Large intestine (tissue), 12 donors: ENCODE measurements at places on chromosomes 1 and 21. TPM values are rescaled to one million over a fixed set of nuclear protein-coding genes. Genes with fewer than 3 reads are reported as not detected.

DNA sequence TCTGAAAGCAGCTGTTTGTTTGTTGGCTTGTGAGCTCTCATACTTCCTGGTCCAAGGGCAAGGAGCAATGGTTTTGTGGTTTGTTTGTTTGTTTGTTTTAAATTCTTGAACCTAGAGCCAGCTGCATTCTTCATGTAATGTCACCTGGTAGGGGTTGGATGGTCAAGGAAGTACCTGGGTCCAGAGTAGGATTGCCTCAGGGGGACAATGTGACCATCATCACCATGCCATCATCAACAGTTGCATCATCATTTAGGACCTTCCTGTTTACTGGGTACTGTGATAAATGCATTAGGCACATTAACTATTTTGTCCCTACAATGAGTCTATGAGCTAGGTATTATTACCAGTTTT lies 14.7 kb upstream of the MYOG start:
- no peaks in the 10 kb centered on the region for H3K4me1 ChIP-seq
- no peak overlapping the region for H3K27ac ChIP-seq
- H3K27me3 ChIP-seq: peaks cover 4% of the 10 kb centered on the region
- no peak overlapping the region for H3K4me3 ChIP-seq

- no peaks in the 10 kb centered on the region for H3K27me3 ChIP-seq
- H3K36me3 ChIP-seq: no peaks in the 10 kb centered on the region
- no peak overlapping the region for H3K4me3 ChIP-seq
- DNase-seq: no peak
These were observed 91.5 kb downstream of the UROD start for GRCh38 chr1:45103534-45103933.

DNA sequence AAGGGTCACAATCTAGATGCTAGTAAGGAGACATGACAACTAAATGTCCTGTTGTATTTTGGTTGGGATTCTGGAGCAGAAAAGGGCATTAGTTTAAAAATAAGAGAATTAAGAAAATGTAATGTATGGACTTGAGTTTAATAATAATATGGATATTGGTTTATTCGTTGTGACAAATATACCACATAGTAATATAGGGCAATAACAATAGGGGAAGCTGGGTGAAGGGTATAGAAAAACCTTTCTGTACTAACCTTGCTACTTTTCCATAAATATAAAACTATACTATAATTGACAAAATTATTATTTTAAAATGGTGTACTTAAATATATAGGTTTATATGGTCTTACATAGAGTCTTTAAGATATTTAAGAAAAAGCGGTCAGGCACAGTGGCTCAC lies 558.9 kb downstream of the PTPRC start:
- H3K4me1 ChIP-seq: no peaks in the 10 kb centered on the region
- H3K36me3 ChIP-seq: no peaks in the 10 kb centered on the region
- DNase-seq: no peak
- no peak overlapping the region for H3K4me3 ChIP-seq
- no peak overlapping the region for H3K27ac ChIP-seq

Gene DYRK3
- polyA plus RNA-seq: 4.3 TPM

DNA sequence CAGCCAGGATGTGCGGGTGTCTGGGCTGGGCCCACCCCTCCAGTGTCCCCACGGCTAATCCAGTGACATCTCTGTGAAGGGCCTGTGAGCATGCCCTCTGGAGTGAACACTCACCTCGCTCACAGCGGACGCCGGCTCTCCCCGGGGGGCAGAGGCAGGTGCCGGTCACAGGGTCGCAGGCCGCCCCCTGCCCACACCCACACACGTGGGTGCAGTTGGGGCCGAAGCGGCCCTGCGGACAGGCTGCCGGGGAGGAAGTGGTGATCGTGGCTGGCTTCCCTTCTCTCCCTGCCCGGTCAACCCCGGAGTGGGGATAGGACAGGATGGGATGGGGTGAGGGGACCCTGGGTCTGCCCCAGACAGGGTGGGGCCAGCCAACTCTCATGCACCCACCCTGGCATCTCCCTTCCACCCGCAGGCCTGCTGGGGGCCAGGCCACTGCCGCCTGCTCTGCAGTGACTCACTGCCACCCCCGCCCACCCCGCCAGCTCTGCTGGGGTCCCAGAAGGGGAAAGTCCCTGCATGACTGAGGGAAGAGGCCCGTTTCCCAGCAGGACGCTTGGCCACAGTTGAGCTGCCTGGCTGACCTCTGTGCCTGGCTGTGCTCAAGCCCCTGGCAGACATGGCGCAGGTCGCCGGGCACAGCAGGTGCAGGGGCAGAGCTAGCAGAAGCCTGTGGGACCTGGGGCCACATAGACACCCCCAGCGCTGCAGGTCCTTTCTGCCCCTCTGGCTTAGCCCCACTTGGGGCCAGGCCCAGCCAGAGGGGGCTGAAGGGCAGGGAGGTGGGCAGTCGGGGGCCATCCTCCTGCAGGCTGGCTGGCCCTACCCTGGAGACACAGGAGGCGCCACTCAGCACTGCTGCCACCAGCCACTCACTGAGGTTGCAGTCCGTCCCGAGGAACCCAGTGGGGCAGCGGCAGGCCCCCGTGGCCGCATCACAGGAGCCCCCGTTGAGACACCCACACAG lies 41.6 kb downstream of the ARHGEF16 start:
- H3K4me1 ChIP-seq: peaks cover 1% of the 10 kb centered on the region
- DNase-seq: no peak
- no peaks in the 10 kb centered on the region for H3K27me3 ChIP-seq
- no peak overlapping the region for H3K27ac ChIP-seq
- H3K36me3 ChIP-seq: no peaks in the 10 kb centered on the region
- no peak overlapping the region for H3K4me3 ChIP-seq

Gene TMEM82
- polyA plus RNA-seq: 15.6 TPM

GRCh38 chr1:229087906-229088305 lies 183.0 kb upstream of the RAB4A start:
- no peak for DNase-seq
- H3K27ac ChIP-seq: no peak overlapping the region
- H3K27me3 ChIP-seq: no peaks in the 10 kb centered on the region
- H3K4me1 ChIP-seq: no peaks in the 10 kb centered on the region

GRCh38 chr1:37294529-37294928 lies 179.9 kb upstream of the ZC3H12A start:
- no peak overlapping the region for H3K4me3 ChIP-seq
- H3K27ac ChIP-seq: no peak overlapping the region

DNA sequence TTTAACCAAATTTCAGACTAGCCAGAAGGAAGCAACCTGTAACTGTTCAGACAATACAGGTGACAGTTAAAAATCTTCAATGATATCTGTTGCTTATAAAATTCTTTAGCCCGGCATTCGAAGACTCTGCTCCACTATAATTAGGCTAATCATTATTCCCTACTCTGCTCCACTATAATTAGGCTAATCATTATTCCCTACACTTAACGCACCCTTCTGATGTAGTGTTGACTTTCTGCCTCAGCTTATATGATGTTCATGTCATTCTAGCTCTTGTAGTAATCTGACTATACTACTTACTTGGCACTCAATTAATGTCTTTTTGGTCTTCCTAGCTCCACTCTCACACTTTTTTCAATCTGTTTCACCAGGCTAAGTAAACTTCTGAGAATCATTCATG lies 13.3 kb downstream of the TESK2 start:
- no peaks in the 10 kb centered on the region for H3K36me3 ChIP-seq
- peak overlapping the region; percentile 77 for H3K27ac ChIP-seq
- H3K4me1 ChIP-seq: peaks cover 17% of the 10 kb centered on the region
- no peak overlapping the region for H3K4me3 ChIP-seq
- no peak for DNase-seq
- no peaks in the 10 kb centered on the region for H3K27me3 ChIP-seq

Gene GJB3
- polyA plus RNA-seq: 0.21 TPM

GRCh38 chr21:40729761-40730425 lies 117.1 kb downstream of the DSCAM start:
- DNase-seq: no peak
- H3K4me1 ChIP-seq: no peaks in the 10 kb centered on the region

GRCh38 chr1:170929412-170929834 lies 5.9 kb upstream of the MROH9 start:
- H3K4me1 ChIP-seq: peaks cover 15% of the 10 kb centered on the region
- H3K27me3 ChIP-seq: no peaks in the 10 kb centered on the region
- no peak for DNase-seq
- H3K27ac ChIP-seq: no peak overlapping the region
